ENCODE measurements at places on chromosomes 12 and 14.

- DNase-seq = no peak
These were observed 40.7 kb downstream of the MNAT1 start for GRCh38 chr14:60775296-60775695.

GRCh38 chr12:6523708-6524107 lies 10.6 kb upstream of the GAPDH start:
- DNase-seq = no peak

DNA sequence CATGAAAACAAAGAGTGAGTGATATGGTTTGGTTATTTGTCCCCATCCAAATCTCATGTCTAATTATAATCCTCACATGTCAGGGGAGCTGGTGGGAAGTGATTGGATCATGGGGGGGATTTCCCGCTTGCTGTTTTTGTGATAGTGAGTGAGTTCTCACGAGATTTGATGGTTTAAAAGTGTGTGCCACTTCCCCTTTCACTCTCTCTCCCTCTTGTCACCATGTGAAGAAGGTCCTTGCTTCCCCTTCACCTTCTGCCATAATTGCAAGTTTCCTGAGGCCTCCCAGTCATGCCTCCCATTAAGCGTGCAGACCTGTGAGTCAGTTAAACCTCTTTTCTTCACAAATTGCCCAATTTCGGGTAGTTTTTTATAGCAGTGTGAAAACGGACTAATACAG lies 2.1 kb upstream of the ATXN7L3B start:
- DNase-seq = no peak

GRCh38 chr12:99453836-99454538 lies 193.6 kb upstream of the GARIN6 start:
- DNase-seq = no peak

- DNase-seq = no peak
These were observed 58.0 kb downstream of the NTF3 start for GRCh38 chr12:5489760-5490406.

DNA sequence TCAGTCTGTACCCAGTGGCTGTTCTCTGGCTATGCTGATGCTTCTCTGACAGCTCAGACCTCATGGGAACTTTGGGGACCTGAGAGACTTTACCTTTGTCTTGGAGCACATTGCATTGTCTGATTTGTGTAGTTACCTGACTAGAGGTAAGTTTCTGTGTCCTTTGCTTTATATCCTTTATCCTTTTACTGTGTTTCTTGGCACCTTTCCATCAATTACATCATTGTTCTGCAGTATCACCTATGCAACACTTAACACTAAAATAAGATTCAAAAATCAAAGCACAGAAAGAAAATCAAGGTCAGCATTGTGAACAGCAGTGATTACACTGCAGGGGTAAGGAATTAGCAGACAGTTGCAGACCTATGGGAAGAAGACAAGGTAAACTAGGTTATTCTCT lies 43.8 kb downstream of the SLC35F4 start:
- no peak for DNase-seq

GRCh38 chr12:95788637-95789036 lies 1.9 kb downstream of the NTN4 start:
- no peak for DNase-seq

GRCh38 chr14:95024380-95024779 lies 132.9 kb downstream of the DICER1 start:
- no peak for DNase-seq

GRCh38 chr12:2287589-2287988 lies 234.8 kb downstream of the CACNA1C start:
- DNase-seq = no peak

GRCh38 chr12:47650469-47650868 lies 55.4 kb downstream of the RPAP3 start:
- DNase-seq = no peak

DNA sequence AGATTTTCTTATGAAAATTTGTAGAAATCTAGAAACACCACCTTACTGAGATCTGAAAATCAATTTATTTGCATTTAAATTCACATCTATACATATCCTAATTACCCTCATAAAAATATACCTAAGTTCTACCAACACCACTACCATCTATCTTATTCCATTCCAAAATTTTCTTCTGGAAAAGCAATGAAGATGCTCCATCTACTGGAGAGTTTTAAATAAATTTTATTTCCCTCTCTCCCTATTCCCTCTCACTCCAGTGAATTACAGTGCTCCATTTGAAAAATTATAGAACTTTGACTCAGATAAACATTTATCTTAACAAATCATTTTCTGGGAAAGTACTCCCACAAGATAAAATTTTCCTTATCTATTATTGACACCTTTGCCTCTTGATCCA lies 2.3 kb upstream of the C14orf39 start:
- DNase-seq = peak; percentile 29

GRCh38 chr12:82660541-82661325 lies 26.0 kb upstream of the TMTC2 start:
- DNase-seq = no peak

Data from T47D (cell line).